ENCODE measurements at places on chromosomes 16 and 17.
A peak's percentile ranks its signal among the peaks of the same experiment; 100 is the strongest.

DNA sequence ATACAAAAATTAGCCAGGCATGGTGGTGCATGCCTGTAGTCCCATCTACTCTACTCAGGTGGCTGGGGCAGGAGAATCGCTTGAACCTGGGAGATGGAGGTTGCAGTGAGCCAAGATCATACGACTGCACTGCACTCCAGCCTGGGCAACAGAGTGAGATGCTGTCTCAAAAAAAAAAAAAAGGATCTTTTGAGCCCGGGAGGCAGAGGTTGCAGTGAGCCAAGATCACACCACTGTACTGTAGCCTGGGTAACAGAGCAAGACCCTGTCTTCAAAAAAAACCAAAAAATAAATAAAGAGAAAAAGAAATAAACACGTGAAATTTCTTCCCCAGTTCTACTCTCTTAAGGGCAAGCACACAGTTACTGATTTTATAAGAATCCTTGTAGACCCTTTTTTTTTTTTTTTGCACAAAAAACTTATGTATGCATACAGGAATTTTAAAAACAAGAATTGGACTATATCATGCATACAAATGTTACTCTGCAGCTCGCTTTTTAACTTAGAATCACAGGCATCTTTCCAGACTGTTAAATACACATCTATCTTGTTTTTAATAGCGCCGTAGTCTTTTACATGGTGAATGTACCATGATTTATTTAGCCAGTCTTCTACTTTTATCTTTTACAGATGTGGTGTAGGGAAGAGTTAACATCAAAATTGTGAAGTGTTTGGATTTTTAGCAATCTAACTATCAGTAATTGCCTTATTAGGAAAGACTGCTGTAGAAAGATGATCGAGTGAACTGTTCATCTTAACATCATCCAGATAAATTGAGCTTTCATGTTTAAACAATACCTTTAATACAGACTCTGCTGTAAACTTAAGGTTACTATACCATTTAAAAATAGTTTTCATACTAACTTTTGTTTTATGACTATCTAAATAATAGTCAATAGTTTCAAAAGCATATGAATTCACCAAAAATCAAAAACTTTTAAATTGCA is 14.6 kb downstream of the CDH3 start:
- DNase-seq = no peak

GRCh38 chr16:14407786-14408399 is 222.2 kb downstream of the PARN start:
- no peak for DNase-seq

- DNase-seq = no peak
Measured at GRCh38 chr16:55271945-55272513, 52.0 kb upstream of the IRX6 start.

DNA sequence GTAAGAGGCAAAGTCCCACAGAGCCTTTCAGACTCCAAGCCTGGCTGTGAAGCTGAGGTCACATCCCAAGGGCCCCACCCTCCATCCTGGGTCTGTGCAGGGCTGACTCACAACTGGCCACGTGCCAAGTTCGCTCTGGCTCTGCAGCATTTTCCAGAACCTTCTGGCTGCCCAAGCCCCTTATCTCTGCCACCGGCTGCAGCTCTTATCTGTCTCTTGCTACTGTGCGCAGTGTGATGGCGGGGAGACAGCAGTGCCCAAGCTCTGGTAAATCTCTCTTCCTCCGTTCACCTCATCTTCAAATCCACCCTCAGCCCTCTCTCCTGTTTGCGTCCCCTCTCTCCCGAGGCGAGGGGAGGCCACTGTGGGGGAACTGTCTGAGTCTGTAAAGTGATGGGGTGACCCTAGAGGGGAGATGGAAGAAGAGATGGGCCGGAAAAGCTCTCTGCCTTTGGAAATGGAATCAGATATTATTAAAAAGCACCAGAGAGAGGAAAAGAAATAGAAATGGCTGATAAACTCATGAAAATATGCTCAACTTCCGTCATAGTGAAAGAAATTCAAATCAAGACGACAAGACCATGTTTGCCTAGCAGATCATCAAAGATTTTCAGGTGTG is 162.7 kb upstream of the CDC42EP4 start:
- peak; percentile 41 for DNase-seq

GRCh38 chr17:73231395-73231794 is 30.3 kb downstream of the CPSF4L start:
- DNase-seq = no peak

- DNase-seq = no peak
Measured at GRCh38 chr17:48734333-48735061, 5.9 kb upstream of the HOXB13 start.

GRCh38 chr17:50103941-50104340 is 8.8 kb downstream of the PDK2 start:
- no peak for DNase-seq

DNA sequence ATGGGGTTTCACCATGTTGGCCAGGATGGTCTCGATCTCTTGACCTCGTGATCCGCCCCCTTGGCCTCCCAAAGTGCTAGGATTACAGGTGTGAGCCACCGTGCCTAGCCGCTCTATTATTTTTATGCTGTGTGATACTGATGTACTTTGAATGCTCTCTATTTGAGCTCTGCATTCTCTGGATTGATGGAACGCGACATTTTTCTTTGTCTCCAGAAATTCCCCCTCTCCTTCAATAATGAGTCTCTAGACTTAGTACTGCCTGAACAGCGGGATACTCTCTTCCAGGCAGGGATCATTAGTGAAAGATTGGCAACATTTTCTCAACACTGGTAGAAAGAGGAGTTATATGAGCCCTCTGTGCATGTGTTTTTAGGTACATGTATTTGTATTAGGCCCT is 93.3 kb upstream of the CLEC3A start:
- no peak for DNase-seq

DNA sequence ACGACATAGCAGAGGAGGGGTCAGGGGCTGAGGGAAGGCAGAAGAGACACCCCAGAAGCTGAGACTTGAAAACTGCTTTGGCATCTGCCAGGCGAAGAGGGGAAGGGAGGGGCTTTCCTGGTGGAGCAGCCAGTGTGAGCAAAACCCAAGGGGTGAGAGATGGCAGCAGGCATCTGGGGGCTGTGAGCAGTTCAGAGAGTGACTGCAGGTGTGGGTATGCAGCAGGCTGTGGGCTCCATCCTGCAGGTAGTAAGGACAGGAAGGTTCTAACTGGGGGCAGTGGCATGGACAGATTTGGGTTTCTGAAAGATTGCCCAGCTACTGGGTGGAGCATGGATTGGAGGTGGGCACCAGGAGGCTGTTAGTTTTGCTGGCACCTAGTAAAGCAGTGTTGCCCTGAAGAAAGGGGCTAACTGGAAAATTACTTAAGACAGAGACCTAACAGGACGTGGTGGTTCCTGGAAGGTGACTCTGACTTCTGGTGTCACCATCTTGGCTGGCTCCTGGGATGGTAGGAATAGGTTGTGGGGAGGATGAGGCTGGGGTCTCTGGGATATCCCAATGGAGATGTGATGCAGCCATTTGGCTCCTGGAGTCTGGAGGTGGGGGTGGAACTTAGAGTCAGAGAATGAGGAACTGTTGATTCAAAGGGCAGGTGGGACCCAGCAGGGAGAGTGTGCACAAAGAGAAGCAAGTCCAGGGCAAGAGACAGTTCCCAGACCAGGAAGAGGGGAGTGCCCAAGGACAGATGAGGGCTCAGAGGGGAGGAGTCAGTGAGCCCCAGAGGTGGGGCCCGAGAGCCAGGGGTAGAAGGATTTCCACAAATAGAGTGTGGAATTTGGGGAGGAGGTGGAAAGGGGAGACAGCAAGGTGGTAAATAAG is 11.2 kb downstream of the BCL7C start:
- DNase-seq = no peak

- no peak for DNase-seq
Measured at GRCh38 chr17:15298176-15298575, 33.0 kb upstream of the PMP22 start.

- DNase-seq = no peak
Measured at GRCh38 chr17:17279316-17279715, 1.7 kb downstream of the COPS3 start.

- DNase-seq = no peak
Measured at GRCh38 chr16:53404959-53405358, 29.3 kb upstream of the RBL2 start.

- no peak for DNase-seq
Measured at GRCh38 chr17:9148905-9149525, 127.7 kb downstream of the NTN1 start.
